ENCODE measurements at places on chromosomes 7 and 10. TPM values are rescaled to one million over a fixed set of nuclear protein-coding genes. Genes with fewer than 3 reads are reported as not detected.

DNA sequence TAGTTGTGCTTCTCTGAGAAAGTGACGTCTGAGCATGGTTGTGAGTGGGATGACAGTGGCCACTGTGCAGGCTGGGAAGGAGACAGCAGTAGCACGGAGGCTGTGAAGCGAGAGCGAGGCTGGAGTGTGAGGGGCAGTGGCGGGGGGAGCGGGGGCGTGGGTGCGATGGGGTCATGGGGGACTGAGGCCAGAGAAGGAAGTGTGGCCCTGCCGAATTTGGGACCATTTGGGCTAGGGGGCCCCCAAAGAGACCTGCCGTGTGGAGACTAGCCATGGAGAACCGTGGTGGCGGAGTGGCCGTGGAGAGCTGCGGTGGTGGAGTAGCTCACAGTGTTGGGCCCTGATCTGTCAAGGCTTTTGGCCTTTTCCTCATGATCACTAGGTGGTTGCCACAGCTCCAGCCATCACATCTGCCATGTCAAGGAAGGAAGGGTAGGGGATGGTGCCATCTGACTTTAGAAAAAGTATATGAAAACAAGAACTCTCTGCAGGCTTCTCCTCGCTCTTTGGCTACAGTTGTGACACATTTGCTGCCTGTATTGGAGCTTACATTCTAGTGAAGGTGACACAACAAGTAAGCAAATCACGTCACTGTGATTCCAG lies 61.4 kb downstream of the MGMT start:
- DNase-seq, result no peak

DNA sequence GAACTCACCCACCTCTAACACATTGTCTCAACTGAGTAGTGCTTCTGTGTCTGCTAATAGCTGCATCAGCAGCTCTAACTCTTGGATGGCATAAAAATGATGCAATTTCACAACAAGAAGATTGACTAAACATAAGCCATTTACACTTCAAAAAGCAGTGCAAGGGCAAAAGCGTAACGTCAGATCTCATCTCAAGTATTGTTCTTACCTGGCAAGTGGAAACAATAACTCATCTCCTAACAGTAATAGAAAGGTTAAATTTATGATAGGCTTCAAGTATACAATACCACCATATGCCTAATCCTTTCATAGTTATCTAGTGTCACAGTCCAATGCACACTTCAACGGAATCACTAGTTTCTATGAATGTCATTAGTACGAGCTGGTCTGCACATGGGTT lies 14.8 kb downstream of the TPK1 start:
- DNase-seq, result no peak

- no peak for DNase-seq
Observed at GRCh38 chr7:82841828-82842227, 320.9 kb downstream of the PCLO start.

DNA sequence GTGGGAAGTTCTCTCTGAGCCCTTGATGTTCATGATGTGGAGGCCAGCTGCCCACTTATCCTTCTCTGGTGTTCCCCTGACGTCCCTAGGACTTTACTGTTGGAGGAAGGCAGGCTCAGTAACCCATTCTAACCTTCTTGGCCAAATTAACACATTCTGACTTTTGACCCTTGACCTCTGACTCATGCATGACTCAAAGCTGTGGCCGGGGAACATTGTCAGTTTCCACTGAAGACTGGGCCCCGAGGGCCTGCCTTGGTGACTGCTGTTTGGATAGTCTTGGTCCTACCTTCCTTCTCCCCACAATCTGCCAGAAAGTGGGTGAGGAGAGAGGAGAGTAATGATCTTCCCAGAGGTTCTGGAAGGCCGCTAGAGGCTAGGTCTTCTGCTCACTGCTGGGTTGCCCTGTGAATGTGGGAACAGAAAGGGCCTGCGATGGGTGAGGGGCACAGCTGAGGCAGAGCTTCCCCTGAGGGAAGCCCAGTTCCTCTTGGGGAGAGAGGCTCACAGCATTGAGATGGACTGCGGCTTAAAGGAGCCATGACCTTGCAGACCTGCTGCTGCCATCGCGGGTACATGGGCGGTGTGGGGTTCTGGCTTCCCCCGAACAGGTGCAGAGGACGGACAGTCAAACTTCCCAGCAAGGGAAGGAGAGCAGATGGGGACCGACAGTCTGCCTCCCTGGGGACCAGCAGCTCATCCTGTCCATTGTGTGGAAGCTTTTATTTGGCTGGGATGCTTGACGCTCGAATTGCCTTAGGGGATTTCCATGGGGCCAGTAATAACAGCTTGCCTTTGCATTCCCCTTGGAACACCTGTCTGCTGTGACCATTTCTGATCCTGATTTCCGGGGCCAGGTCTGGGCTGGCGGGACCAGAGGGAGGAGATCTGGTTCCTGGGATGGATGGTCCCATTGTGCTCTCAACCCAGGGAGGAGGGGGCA lies 43.8 kb downstream of the ADAMTS14 start:
- peak; percentile 20 for DNase-seq

- no peak for DNase-seq
Observed at GRCh38 chr10:124911124-124912067, 30.5 kb upstream of the ZRANB1 start.

DNA sequence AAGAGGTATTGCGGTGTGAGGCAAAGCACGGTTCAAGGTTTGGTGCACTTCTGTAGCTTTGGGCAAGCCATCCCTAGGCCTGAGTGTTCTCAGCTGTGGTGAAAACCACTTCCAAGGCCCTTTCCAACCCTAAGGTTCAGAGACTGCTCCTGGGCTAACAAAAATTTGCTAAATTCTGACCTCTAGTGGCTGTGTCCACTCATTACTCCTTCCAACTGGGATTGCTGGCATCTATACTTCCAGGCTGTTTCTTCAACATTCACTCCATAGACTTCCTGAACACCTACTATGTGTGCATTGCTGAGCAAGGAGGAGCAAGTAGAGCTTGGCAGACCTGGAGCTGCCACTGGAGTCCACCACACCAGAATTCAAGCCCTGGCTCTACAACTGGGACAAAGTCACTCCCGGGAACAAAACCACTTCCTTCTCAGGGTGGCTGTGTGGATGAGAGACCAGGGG lies 29.3 kb upstream of the SH3PXD2A start:
- no peak for DNase-seq

Gene PDCD4
- total RNA-seq, result 125 TPM

Gene PNLIP
- total RNA-seq, result not detected

Measured in activated naive CD8-positive, alpha-beta T cell treated with anti-CD3 and anti-CD28 coated beads for 36 hours (primary cell).